ENCODE measurements at places on chromosomes 6 and 20.

DNA sequence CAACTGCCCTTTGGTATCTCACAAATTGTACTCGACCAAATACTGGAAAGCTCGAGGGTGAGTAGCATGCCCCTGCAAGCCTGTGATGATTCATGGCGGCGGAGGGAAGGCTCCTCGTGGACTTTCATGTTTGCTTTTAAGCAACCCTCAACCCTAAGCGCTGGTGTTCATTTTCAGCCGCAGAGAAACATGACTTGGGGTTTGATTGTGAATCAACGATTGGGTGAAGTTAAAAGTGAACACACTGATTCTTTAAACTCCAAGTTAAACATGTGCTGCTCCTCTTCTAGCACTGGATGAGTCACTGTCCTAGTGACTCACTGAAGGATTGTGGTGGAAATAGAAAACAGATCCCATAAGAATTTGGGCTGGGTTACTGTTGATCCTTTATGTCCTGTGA is 8.3 kb downstream of the CD109 start:
- DNase-seq, result peak; percentile 99

DNA sequence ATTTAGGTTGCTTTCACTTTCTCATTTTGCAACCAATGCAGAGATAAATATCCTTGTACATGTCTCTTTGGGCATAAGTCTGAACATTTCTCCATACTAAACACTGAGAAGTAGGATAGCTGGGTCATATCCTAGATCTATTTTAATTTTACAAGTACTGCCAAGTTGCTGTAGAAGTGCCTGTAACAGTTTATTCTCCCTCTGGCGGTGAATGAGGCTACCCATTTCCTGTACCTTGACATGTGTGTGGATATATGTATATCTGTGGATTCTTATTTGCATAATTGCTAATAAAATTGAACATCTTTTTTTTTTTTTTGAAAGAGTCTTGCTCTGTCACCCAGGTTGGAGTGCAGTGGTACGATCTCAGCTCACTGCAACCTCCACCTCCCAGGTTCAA is 48.0 kb upstream of the PNRC1 start:
- DNase-seq, result no peak

- DNase-seq, result no peak
These were observed 2.2 kb downstream of the ASXL1 start for GRCh38 chr20:32360333-32360634.

DNA sequence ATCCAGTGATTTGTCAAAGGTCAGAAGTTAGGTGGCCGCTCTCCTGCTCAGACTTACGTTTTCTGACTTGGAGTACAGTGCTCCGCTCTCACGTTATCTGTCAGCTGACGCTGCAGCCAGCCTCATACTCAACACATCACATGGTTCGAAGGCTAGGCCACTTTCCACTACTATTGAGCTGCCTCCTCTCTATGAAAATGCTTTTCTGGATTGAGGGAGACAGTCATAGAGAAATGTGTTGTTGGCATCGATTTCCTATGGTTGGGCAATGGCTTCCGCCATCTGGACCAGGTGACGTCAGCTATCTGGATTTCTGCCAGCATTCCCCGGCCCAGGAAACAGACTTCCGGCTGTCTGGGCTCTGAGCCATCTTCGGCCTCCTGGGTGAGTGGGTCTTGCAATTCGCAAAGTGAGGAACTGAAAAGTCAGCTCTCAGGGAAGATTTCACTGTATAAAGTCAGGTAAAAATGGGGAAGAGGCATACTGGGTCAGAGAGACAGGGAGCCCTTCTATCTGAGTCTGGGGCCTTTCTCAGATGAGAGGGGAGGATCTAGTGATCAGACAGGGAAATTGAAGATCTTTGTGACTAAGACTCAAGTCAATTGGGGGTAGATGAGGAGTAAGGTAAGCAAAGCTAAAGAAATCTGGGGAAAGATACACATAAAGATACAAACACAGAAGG is 37.5 kb upstream of the IER3 start:
- peak; percentile 99 for DNase-seq

- DNase-seq, result no peak
These were observed 891 bp upstream of the GHRH start for GRCh38 chr20:37262505-37262904.

GRCh38 chr6:438634-439170 is 47.1 kb downstream of the IRF4 start:
- DNase-seq, result no peak

- no peak for DNase-seq
These were observed 31.5 kb upstream of the RANBP9 start for GRCh38 chr6:13742961-13743735.

GRCh38 chr6:4281341-4282293 is 146.2 kb upstream of the ECI2 start:
- DNase-seq, result peak; percentile 35

- DNase-seq, result peak; percentile 38
These were observed 166.2 kb downstream of the SCML4 start for GRCh38 chr6:107657755-107658461.

DNA sequence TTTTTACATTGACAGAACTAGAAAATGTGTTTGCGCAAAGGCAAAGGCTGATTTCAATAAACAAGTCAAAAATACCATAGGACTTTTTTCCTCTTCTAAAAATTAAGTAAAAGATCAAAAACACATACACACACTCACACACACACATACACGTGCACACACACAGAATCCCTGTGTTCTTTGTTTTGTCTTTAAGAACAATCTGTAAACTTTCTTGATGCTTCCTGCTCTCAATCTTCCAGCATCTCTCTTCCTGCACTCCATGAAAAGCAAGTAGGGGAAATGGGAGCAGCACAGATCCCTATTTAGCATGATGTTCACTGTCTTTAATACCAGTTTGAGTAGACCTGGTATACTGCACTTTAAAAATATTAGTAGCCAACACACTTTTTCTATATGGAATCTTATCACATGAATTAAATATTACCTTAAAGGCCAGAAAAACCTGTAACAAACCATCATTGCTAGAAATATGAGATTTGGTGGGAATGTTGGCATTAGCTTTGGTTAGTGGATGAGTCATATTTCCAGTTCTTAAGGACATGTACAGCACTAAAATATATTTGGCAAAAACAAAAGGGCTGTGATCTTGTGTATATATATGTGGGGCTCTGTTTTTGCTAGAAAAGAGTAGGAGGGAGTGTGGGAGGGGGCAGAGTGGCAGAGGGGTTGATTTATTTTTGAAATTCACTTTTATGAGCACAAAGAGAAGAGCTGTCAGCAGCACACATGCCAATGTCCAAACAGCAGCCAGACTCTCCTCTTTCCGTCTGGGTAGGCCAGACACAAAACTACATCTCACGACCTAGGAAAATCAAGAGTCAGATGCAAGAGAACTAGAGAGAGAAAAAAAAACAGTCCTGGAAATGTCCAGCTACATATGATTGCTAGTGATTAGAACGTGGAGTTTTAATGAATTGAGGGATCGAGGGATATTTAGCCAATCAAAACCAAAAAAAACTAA is 4.6 kb downstream of the PTPRK start:
- peak; percentile 54 for DNase-seq

GRCh38 chr6:33416386-33417127 is 1.4 kb downstream of the CUTA start:
- DNase-seq, result no peak

GRCh38 chr6:40714576-40715564 is 127.7 kb upstream of the LRFN2 start:
- DNase-seq, result no peak

GRCh38 chr20:44714102-44714700 is 968 bp upstream of the CCN5 start:
- DNase-seq, result no peak

- DNase-seq, result no peak
These were observed 753.4 kb upstream of the MMS22L start for GRCh38 chr6:98036344-98036923.

DNA sequence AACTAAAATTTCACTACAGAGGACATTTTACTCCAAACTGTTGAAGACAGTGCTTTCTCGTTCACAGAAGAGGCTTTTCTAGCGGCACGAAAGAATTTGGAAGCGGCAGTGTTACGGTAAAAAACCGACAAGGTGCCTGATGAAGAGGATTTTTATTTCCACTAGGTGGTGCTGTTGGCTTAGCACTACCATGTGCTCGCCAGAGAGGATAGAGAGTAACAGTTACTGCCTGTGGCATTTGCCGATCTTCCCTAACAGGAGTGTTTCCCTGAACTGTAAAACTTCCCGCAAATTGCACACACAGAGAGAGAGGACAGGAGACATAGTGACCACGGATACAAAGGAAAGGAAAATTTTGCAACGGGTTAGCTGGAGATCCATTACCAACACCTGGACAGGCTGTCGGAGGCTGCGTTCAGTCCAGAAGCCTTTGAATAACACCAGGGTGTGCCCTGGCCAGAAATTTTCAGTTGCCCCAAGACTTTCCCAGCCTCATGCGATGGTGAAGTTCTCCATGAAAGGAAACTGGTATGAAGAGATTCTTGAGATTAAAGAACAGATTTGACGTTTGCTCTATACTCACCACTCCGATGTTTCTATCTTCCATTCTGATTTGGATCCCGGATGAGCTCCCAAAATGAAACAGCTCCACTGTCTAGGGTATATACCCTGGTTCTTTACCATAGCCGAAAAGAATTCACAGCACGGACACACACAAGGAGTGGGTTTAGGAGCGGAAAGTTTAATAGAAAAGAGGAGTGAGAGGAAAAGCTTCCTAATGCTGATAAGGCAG is 48.1 kb downstream of the HLA-DPB1 start:
- peak; percentile 23 for DNase-seq

DNA sequence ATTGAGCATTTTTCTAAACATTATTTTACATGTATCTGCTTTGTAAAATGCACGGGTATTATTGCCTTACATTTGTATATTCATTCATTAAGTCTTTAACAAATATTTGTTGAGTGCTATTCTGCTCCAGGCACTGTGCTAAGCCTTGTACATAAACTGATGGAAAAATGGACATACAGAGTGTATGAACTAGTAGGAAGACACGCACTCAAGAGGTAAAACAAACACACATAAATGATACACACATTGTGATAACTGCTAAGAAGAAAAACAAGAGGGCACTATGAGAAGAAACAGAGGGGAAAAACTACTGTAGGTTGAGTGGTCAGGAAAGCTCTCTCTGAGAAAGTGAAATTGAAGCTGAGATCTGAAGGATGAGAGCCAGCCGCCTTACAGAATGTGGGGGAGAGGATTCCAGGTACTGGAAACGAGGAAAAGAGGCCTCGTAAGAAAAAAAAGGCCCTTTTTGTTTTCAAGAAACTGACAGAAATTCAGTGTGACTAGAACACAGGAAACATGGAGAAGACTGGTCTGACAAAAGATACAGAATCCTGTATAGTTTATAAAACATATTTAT is 117.5 kb downstream of the EYA4 start:
- DNase-seq, result no peak

- DNase-seq, result no peak
These were observed 285.6 kb downstream of the CDKAL1 start for GRCh38 chr6:20819774-20820400.

DNA sequence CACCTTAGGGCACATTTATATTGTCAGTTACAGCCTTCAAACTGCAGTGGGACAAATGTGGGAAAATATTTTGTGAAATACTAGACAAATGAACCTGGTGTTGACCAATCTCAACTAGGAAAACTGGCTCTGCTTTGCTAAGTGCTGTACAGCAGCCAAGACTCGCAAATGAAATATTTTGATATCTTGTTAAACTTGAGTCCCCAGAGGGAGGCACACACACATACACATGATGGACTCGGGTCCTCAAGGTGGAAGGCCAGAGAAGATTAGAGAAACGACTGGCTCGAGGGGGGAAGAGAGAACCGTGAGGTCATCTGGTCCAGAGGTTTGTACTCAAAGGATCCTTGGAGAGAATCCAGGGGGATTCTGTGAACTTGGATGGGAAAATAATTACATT is 67.3 kb upstream of the JAG1 start:
- peak; percentile 6 for DNase-seq

DNA sequence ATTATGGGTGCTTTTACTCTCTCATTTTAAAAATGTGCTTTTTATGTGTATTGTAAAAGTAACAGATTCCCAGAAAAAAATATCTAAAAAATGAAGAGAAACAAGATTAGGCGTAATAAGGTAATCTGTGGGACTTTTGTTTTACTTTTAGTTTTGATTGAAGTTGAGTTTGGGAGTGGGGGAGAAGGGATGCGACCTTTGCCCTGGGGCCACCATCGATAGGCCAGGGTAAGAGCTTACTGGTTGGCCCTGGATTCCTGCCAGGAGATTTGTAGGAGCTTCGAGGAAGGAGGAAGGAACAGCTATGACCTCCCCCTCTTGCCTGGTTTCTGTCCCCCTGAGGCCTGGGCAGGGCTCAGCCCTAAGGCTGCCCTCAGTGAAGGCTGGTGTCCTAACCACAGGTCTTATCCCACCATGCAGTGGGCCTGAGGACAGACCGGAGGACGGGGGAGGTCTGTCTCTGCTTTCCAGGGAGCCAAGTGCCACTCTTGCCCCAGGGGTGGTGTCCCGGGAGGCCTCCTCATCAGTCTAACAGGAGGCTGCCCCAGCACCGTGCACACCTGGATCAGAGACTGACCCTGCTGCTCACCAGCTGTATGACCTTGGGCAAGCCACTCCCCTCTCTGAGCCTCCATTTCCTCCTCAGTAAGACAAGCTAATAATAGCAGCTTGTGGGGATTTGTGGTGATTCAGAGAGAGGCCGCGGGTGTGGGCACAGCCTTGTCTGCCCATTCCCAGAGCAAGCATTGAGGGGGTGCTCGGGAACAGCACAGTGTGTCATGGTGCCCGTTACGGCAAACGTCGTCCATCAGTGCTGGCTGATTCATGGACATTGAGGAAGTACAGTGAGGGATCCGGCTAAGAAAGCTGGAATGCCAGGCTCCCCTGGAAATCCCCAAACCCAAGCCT is 21.2 kb downstream of the TGM2 start:
- peak; percentile 87 for DNase-seq

- no peak for DNase-seq
These were observed 67.8 kb downstream of the THBS2 start for GRCh38 chr6:169185692-169186485.

- no peak for DNase-seq
These were observed 142.5 kb downstream of the CD164 start for GRCh38 chr6:109239651-109240321.

DNA sequence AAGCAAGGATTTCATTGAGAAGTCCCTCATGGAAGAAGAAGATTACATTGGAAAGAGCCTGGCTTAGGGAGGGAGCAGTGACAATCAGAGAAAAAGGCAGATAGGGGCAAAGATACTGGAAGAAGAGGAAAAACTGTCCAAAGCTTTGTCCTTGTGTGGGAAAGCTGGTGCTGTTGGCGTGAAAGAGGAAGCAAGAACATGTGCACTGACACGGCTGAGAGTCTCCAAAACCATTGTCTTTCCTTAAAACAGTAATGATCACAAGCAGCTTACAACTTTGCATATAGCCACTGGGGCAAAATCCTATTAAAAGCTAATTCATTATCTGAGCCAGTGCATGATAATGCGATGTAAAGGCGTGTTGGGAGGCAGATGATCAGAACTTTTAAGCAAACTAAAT is 85.1 kb upstream of the ESR1 start:
- DNase-seq, result no peak

DNA sequence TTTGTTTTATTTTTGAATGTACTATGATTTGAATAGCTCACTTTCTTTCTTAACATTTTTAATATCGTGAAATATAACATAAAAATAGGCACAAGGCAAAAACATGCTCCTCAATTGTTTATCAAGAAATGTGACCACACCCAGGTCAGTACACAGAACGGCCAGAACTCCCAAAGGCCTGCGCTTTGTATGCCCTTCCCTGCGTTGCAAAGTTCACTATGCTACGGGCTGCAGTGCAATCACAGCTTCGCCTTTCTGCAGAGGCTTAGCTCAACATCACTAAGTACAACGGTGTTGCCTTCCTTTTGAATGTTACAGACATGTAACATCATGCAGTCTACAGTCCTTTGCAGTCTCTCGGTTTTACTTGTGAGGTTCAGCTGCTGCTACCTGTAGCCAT is 333.4 kb downstream of the THBS2 start:
- no peak for DNase-seq

Measured in fibroblast of skin of right biceps (primary cell).